Activated CD8-positive, alpha-beta T cell treated with anti-CD3 and anti-CD28 coated beads for 36 hours (primary cell): ENCODE measurements at places on chromosomes 11 and 22. TPM values are rescaled to one million over a fixed set of nuclear protein-coding genes. Genes with fewer than 3 reads are reported as not detected.

The NXPE4 gene
- total RNA-seq = not detected

DNA sequence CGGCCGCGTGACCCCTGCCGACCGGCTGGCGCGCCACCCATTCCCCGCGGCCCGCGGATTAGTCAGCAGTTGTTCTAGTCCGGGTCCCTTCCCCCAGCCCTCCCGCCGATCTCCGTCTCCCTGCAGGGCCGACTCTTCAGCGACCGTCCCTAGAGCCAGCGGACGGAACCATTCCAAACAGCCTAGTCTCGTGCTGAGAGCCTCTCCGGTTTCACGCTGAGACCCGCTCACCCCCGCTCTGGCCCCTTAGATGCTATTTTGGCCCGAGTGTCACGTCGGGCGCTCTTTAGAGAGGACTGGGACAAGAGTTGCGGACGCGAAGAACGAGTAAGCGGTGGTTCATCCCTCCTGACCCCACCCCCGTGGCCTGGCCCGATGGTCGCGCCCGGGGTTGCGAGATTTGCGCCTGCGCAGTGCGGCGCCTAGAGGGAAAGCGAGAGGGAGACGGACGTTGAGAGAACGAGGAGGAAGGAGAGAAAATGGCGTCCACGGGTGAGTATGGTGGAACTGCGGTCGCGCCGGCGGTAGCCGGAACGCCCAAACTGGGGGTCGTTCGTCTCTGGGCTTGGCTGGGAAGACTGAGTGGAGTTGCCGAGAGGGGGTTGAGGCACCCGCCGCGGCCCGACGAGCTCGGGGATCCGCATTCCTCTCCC, at the start of the genes EWSR1 and RHBDD3:
Gene EWSR1 (plus strand): TSS at position 411 of the 653 bp plus-strand sequence. CDS start 69 bp downstream, at position 480.
Gene RHBDD3 (minus strand): TSS at position 124 of the 653 bp plus-strand sequence. CDS start 2,355 bp downstream, outside the sequence.
- peaks cover 40% of the 10 kb centered on the region for H3K4me1 ChIP-seq
- no peaks in the 10 kb centered on the region for H3K27me3 ChIP-seq
- H3K27ac ChIP-seq = peak within 1 kb of the TSS; percentile 97
- peaks cover 53% of the 10 kb centered on the region for H3K36me3 ChIP-seq
- DNase-seq = peak; percentile 95

The OR52N4 gene
- total RNA-seq = 0.47 TPM

The CCDC73 gene
- total RNA-seq = not detected

DNA sequence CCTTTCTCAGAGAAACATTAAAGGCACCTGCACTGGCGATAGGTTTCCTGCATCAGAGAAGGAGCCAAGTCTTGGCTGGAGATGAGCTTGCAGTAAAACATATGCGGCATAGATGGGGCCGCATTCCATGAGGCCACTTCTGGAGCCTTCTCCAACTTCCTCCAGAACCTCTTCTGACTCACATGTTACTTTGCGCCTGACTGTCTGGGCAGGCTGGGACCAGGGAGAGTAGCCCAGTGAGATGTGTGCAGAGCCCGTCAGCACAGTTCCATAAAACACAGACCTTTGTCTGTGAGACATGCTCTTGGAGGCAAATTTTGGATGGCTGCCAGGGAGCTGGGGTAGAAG, 55.4 kb upstream of the BID start:
- peaks cover 4% of the 10 kb centered on the region for H3K4me1 ChIP-seq
- H3K36me3 ChIP-seq = peaks cover 1% of the 10 kb centered on the region
- no peak overlapping the region for H3K27ac ChIP-seq
- H3K4me3 ChIP-seq = no peak overlapping the region
- no peaks in the 10 kb centered on the region for H3K27me3 ChIP-seq

The MYO18B gene
- 1.6 TPM for total RNA-seq

- no peaks in the 10 kb centered on the region for H3K27me3 ChIP-seq
- H3K36me3 ChIP-seq = no peaks in the 10 kb centered on the region
- no peak for DNase-seq
- H3K4me1 ChIP-seq = peaks cover 5% of the 10 kb centered on the region
- no peak overlapping the region for H3K27ac ChIP-seq
Observed at GRCh38 chr22:28299309-28299708, 380.3 kb upstream of the PITPNB start.

The LRRN4CL gene
- not detected for total RNA-seq

DNA sequence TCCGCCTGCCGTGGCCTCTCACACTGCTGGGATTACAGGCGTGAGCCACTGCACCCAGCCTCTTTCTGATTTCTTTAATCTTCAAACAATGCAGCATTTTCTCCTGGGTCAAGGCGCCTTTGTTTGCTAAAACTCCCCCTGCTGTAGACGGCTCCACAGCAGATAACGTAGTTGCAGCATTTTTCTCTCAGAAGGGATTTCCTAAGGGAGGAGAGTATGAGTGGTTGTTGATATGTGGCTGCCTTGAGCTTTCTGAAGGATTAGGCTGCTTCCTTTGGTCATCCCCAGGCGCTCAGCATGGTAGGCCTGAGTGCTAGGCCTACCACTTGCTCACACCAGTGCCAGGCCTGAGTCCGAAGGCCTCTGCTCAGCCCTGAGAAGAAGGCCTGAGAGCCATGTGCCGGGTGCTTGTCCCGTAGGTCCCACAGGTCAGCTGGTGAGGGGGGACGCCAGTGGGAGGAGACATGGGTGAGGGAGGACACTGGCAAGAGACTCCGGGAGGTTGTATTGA, 18.1 kb downstream of the SMARCB1 start:
- H3K27me3 ChIP-seq = no peaks in the 10 kb centered on the region
- peaks cover 40% of the 10 kb centered on the region for H3K36me3 ChIP-seq
- H3K27ac ChIP-seq = no peak overlapping the region
- DNase-seq = no peak

The NNMT gene
- not detected for total RNA-seq

GRCh38 chr11:128925250-128925600, 17.4 kb downstream of the TP53AIP1 start:
- no peak for DNase-seq
- H3K4me1 ChIP-seq = peaks cover 11% of the 10 kb centered on the region
- no peak overlapping the region for H3K4me3 ChIP-seq
- H3K36me3 ChIP-seq = no peaks in the 10 kb centered on the region
- no peak overlapping the region for H3K27ac ChIP-seq
- H3K27me3 ChIP-seq = peaks cover 2% of the 10 kb centered on the region
